ENCODE measurements at places on chromosomes 1 and 21.
A peak's percentile ranks its signal among the peaks of the same experiment; 100 is the strongest.

- no peak for DNase-seq
These were observed 158.5 kb upstream of the FGGY start for GRCh38 chr1:59138402-59138801.

GRCh38 chr1:61334718-61335589 is 252.6 kb downstream of the NFIA start:
- DNase-seq: no peak

DNA sequence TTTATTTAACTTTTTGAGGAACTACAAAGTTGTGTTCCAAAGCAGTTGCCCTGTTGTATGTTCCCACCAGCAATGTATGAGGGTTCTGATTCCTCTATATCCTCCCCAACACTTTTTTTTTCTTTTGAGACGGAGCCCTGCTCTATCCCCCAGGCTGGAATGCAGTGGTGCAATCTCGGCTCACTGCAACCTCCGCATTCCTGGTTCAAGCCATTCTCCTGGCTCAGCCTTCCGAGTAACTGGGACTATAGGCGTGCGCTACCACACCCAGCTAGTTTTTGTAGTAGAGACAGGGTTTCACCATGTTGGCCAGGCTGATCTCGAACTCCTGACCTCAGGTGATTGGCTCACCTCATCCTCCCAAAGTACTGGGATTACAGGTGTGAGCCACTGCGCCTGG is 60.4 kb upstream of the ENAH start:
- no peak for DNase-seq

- no peak for DNase-seq
These were observed 119.4 kb upstream of the PRMT6 start for GRCh38 chr1:106937104-106937503.

DNA sequence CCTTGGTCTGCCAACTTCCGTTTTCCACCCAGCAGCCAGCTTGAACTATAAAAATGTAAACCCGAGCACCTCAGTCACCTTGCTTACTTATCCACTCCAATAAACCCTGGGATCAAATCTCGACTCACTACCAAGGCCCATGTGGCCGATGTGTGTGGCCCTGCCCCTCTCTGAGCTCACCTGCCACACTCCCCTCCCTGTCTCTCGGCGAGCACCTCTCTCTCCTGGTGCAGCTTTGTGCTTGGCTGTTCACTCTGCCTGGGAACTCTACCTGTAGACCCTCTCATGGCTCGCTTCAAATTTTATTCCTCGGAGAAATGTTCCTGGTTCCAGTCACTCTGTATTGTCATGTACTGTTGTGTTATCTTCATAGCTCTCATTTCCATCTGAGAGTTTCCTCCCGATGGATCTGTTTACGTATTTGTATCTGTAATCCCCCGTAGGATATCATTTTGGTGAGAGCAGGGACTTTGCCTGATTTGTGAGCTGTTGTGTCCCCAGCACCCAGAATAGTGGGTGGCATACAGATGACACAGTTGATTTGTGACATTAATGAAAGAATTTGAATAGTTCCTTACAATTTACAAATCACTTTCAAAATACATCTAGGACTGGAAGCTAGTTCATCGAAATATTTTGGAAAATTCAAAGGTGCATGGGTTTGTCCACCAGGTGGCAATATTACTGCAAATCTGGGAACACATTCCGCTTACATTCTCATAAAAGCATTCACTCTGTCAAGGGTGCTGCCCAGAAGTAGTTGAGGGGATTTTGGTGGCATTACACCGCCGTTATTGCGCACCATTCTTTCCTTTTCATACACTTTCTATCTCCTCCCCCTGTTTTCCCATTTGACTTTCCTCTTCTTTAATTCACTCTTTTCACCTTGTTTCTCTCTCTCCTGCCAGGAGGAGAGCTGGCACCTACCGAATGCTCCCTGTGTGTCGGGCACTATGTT is 95.3 kb downstream of the ABCA4 start:
- DNase-seq: peak; percentile 51

- DNase-seq: no peak
These were observed 32.8 kb downstream of the LRRC8B start for GRCh38 chr1:89557445-89557825.

DNA sequence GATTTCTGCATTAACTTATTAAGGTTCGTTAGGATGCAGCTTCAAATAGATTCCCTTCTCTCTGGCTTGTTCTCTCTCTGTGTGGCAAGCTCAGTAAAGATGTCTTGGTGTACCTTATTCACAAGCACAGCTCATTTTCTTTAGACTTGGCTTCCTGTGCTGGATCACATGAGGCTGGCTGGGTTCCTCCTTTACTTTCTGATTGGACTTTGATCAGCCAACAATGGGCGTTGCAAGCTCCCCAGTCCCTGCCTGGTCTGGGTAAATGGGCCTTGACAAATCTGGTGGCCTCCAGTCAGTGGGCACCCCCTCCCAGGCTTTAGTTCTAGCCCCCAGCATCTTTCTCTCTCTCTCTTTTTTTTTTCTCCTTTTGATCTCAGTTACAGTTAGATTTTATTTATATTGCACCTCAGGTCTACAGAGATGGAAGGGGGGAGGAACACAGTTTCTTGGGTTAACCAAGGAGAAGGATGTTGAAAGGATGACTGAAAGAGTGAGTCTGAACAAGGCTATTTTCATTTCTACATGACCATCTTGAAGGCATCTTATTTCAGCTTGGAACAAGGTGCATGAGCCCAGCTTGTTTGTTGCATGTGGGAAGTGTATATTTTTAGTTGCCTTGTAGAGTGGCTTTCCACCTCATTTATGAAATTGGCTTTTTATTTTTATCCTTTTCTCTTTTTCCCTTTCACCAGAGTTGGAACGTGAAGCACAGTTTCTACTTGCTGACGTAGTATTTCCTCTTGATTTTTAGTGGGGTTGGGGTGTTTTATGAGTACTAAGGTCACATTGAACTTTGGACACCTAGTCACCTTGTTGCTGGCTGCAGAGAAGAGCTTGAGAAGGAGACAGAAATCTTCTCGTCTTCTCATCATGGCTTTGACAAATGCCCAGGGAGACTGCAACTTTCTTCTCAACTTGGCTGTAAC is 77.1 kb downstream of the PBX1 start:
- DNase-seq: no peak

- no peak for DNase-seq
These were observed 504.7 kb downstream of the NUF2 start for GRCh38 chr1:163826500-163826899.

- no peak for DNase-seq
These were observed 24.6 kb downstream of the B3GALT5 start for GRCh38 chr21:39637197-39637970.

GRCh38 chr1:31788825-31789256 is 24.7 kb upstream of the ADGRB2 start:
- no peak for DNase-seq

- no peak for DNase-seq
These were observed 480.2 kb downstream of the COL11A1 start for GRCh38 chr1:102628109-102628613.

DNA sequence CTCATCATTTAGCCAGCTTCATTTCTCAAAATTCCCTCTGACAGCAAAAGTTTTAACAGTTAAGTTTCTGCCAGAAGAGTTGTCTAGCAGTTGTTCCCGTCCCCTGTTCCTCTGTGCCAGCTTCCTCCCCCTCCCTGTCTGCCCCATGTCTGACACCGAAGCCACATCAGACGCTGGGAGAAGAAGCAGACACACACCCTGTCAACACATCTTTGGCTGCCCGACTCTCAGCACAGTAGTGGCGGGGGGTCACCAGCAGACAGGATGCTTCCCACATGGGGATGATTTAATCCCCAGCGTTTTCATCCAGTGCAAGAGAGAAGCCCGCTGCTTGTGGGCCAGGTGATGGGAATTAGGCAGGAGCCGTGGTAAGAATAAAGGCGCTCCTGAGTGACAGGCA is 379.4 kb upstream of the RUNX1 start:
- DNase-seq: no peak
